ENCODE measurements at places on chromosomes 7 and 10. TPM values are rescaled to one million over a fixed set of nuclear protein-coding genes. Genes with fewer than 3 reads are reported as not detected.

Gene AKR1E2
- 6.3 TPM for total RNA-seq

Gene SEMA3A
- 3.9 TPM for total RNA-seq

Gene FANK1
- total RNA-seq = 2.8 TPM

Gene CCL26
- total RNA-seq = 7.7 TPM

Gene HMX3
- total RNA-seq = not detected

Gene GARIN1A
- total RNA-seq = 0.38 TPM

Gene TMEM236
- total RNA-seq = 0.06 TPM

Gene NKX1-2
- 0.03 TPM for total RNA-seq

Gene CRHR2
- total RNA-seq = 0.06 TPM

Gene R3HCC1L
- 13.6 TPM for total RNA-seq

Gene LLCFC1
- not detected for total RNA-seq

Gene CYP2E1
- total RNA-seq = not detected

Gene ZNF212
- 11.5 TPM for total RNA-seq

Gene IGF2BP3
- 24.4 TPM for total RNA-seq

Gene HGF
- total RNA-seq = 0.05 TPM

Gene SFTPD
- total RNA-seq = 0.31 TPM

Gene FAM25C
- 0.98 TPM for total RNA-seq

Gene C10orf105
- total RNA-seq = not detected

Gene LOXL4
- total RNA-seq = 1.5 TPM

Gene STEAP2
- 4.4 TPM for total RNA-seq

Gene SMO
- 14.3 TPM for total RNA-seq

Gene CDC14C
- not detected for total RNA-seq

Gene CYP2C19
- total RNA-seq = not detected

Gene ELFN1
- total RNA-seq = 0.37 TPM

Gene CYP26A1
- total RNA-seq = 2.1 TPM

Gene SFRP5
- 2.7 TPM for total RNA-seq
